ENCODE measurements at places on chromosomes 4 and X.

GRCh38 chr4:41865306-41865980 lies 69.8 kb upstream of the TMEM33 start:
- no peak for DNase-seq

GRCh38 chr4:15976456-15977447 lies 13.8 kb upstream of the FGFBP2 start:
- DNase-seq, result no peak

DNA sequence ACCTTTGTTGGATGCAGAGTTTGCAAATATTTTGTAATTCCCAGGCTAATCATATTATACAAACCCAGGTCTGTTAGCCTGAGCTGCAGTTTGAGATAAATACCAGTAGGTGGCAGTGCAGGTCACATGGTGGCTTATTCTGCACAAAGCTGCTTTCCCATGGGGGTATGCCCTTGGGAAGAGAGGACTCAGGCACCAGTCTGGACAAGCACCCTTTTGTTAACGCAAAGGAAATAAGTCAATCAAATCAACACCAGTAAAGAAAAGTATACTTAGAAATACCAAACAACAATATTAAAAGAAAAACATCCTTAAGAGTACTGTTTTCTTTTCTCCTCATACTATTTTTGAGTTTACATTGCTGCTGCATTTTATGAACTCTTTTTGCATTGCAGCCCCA lies 389.0 kb upstream of the ZFP42 start:
- DNase-seq, result no peak

- DNase-seq, result no peak
These were observed 1511.1 kb downstream of the TECRL start for GRCh38 chr4:62898115-62898514.

GRCh38 chrX:103552236-103552635 lies 32.9 kb upstream of the RAB40A start:
- DNase-seq, result no peak

DNA sequence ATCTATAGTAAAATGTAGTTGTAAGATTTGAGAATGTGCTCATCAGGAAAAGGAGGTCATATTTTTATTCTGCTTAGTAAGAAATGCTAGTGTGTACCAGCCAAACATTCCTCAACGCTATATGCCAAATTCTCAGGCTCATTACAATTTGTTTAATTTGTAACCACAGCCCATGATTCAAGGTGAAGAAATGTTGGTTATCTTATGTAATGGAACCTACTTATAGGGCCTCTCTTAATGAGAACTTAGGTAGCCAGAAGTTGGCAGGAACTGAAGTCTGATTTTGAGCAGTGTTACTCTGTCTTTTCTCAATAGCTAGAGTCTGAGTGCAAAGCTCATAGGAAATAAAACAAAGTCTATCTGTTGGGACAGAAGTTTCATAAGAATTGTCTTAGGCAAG lies 595.0 kb downstream of the GLUD2 start:
- no peak for DNase-seq

DNA sequence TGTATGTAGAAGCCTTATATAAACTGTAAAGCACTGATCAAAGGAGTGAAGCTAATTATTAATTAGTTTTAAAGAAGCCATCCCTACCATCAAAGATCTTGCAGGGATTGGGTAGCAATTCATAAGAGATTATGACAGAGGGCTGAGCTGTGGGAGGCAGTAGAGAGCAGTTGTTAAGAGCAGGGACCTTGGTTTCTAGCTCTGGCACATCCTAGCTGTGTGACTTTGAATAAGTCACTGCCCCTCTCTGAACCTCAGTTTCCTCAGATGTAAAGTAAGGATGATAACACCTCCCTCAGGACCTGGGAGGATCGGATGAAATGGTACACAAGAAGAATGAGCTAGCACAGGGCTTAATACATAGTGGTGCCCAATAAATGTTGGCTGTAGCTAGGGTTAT lies 45.4 kb downstream of the APLN start:
- DNase-seq, result no peak

- no peak for DNase-seq
These were observed 100.5 kb upstream of the PCDH7 start for GRCh38 chr4:30619679-30620078.

DNA sequence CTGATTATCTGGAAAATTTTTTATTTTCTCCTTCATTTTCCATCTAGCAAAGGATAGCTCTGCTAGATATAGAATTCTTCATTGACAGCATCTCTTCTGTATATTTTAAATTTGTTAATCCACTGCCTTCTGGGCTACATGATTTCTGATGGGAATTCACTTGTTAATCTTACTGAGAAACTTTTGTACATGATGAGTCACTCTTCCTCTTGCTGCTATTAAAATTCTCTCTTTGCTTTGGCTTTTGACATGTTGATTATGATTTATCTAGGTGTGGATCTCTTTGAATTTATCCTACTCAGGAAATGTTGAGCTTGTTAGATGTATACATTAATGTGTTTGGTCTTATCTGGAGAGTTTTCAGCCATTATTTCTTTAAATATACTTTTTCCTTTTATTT lies 27.5 kb downstream of the OR13H1 start:
- no peak for DNase-seq

GRCh38 chr4:129916991-129917390 lies 821.0 kb downstream of the C4orf33 start:
- DNase-seq, result no peak

GRCh38 chr4:20483416-20483815 lies 216.8 kb upstream of the PACRGL start:
- DNase-seq, result no peak

GRCh38 chr4:149784018-149784417 lies 31.6 kb downstream of the IQCM start:
- DNase-seq, result no peak

DNA sequence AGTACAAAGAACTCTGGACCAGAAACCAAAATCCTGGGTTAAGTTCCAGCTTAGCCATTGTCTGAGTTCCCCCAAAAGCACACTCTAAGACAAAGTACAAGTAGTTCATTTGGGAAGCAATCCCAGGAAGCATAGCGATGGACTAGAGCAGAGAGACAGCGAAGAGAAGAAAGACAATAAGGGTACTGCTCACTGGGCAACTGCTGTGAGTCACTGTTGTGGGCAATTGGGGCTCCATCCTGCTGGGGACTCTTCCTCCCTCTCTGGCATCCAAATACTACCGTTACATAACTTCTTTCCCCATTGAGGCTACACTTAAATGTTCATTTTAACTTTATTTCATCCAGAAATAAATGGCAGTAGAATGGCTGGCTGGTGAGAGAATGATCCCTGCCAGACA lies 14.1 kb downstream of the SRPX start:
- DNase-seq, result no peak

DNA sequence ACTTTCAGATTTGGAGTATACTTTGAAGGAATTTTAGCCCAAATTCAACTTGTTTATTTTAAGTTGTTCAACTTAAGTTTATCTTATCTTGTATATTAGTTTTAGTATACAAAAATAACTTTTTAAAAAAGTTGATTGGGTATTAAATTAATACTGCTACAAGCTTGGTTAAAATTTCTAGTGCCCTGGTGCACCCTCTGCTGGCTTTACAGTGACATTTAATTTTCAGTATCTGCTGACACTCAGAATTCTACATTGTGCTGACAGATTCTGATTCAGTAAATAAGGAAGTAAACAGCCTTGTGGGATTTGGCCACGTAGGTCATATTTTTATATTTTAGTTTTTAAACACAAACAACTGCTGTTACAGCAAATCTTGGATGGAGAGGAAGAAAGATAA lies 2.9 kb downstream of the EDA start:
- DNase-seq, result no peak

- DNase-seq, result no peak
These were observed 30.4 kb upstream of the ABCG2 start for GRCh38 chr4:88188738-88189417.

- no peak for DNase-seq
These were observed 127.8 kb upstream of the FAT1 start for GRCh38 chr4:186851291-186852072.

DNA sequence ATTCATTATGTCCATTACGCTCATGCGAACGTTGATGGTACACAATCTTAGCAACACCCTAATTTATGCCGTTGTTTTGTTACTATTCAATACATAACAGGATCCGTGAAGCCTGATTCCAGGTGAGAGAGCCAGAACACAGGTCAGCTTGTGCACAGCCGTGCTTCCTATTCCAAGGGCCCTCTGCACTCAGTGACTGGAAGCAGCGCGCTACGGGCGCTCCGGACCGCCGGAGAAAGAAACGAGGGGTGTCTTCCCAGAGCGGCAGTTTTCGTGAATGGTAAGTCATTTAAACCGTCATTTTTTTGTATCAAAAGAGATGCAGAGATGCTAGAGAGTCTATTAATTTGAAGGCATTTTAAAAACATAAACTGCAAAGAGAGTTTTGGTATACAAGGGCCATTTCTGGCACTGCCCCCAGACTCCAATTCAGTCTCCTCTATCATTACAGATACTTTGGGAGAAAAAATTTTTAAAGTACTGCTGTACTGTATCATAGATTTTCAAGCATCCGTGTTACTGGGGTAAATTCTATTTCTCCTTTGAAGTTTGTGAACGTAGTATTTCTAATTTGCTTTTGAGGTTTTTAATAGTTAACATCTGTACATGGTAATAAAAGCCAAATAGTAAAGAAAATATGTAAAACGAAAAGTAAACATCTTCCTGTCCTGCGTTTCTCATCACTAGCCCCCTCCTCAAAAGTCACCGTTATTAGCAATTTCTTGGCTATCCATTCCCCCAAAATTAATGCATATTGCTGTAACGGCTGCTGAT lies 6.6 kb downstream of the SLC25A5 start:
- no peak for DNase-seq

DNA sequence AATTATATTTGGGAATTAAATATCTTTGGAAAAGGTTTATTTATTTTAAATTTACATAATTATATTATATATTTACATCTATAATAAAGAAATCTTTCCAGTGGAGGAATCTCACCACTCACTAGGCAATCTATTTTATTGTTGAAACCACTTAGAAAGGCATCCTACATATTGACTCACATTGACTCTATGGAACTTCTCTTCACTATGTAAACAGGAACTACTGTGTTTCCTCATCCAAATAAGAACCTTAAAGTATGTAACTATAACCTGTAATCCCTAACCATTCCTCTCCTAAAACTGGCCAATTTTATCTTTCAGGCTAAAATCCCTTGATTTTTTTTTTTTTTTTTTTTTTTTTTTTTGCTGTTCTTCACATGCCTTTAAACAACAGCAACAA lies 268.7 kb downstream of the MAPK10 start:
- no peak for DNase-seq

DNA sequence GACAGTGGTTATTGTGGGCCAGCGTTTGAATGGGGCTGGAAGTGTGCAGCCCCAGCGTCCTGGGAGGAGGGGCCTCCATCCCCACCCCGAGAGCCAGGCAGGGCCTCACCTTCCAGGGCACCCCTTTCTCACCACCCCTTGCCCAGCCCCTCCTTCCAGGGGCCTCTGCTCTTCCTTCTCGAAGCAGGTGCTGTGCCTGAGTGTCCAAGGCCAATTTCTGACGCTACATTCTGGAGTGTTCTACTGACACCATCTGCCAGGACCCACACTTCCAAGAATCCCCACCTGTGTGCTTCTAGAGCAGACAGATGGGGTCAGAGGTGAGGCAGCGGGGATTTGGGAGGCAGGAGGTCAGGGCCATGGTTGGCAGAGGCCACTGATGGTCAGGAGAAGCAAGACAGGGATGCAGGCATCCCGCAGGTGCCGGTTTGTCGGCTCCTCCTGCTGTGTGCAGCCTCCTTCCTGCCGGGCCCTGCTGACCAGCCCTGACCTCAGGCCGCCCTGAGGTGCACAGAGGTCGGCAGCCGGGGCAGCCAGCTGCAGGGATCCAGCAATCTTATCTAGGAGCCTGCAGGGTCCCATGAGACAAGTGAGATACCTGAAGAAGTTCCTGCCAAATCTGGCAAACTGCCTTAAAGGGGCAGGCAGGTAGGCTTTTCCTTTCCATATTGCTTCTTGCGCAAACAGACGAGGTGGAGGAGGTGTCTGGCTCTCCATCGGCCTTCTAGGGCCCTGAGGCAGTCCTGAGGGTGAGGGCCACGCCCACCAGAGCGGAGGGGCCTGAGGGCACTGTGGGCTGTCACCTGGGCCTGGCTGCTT lies 18.8 kb downstream of the MSANTD1 start:
- DNase-seq, result no peak

DNA sequence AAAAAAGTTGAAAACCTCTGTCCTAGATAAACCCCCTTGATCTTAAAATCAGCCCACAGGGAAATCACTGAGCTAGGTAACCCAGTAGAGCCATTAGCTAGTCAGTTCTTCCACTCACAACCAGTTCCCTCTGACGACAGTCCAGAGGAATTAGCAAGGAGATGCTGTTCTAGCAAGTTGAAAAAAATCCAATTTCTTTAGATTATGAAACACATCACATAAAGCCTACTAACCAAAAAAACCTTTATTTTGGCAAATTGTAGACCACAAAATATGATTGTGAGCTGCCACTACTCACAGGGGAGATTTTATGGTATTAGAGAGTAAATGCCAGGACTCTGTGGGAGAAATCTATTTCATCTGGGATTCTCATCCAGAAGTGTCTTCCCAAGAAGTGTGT lies 22.6 kb downstream of the ADAMTS3 start:
- DNase-seq, result no peak
